ENCODE measurements at places on chromosomes 11 and 22.

- no peak for DNase-seq
Observed at GRCh38 chr11:3085052-3085451, 27.8 kb upstream of the CARS1 start.

- DNase-seq: no peak
Observed at GRCh38 chr11:35983981-35984380, 40.1 kb downstream of the LDLRAD3 start.

DNA sequence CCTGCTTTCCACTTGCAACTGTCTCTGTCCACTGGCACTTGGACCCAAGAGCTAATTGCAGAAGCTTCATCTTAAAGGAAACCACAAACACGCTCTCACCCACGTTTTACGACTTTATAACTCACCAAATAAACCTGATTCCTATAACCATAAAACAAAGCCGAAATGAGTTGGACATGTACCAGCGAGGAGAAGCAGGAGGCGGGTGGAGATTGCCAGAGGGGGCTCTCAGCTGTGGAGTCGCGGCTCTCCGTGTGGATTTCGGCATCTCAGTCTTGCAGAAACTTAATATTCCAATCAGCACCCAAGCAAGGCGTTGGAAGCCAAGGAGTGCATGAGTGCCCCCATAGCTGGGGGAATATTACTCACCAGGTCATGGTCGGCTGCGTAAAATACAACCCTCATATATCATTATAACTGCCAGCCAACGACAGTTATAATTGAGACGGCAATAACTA, 483.6 kb downstream of the MN1 start:
- no peak for DNase-seq

DNA sequence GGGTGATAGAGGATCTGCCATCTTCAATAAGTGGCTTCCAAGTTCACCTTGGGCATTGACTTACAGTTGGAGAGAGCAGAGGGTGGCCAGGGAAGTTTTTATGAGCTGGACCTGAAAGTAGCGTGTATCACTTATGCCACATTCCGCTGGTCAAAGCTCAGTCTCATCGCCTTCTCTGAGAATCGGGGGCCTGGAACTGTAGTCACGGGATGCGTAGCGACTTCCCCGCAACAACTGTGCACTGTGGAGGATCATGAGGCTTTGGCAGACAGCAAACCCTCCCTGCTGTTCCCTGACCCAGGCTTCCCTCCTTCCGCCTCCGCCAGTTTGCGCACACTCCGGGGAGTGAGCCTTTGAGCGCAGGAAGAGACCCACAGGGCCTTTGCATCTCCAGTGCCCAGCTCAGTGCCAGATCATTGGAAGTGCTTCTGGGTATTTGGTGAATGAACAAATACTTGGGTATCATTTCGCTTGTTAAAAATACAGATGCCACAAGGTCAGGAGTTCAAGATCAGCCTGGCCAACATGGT, 95.5 kb downstream of the CEP164 start:
- DNase-seq: no peak

- no peak for DNase-seq
Observed at GRCh38 chr22:27347951-27348350, 453.6 kb downstream of the MN1 start.

- DNase-seq: peak; percentile 82
Observed at GRCh38 chr11:84316866-84317555, 1030.8 kb upstream of the CCDC90B start.
